Caudate nucleus (tissue), 63 donors: ENCODE measurements at places on chromosomes 1 and 21.

- no peak for DNase-seq
Measured at GRCh38 chr1:208036106-208036808, 125.3 kb upstream of the CD34 start.

DNA sequence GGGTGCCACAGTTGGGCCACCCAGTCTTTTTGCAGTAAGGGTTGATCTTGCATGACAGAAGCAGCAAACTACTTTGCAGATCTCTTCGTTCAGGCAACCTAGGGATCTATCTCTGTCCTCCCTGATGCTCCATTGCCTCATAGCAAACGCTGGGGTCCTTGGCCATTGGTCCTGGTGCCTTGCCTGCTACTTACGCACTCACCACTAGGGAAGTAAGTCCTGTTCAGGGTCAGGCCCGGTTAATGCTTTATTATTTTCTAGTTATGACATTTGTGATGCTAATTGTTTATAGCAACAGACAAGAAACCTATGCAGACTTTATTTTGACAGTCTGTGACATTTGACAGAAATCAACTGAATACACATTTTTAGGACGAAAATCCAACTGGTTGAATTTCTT lies 326.5 kb upstream of the FMN2 start:
- DNase-seq: no peak

DNA sequence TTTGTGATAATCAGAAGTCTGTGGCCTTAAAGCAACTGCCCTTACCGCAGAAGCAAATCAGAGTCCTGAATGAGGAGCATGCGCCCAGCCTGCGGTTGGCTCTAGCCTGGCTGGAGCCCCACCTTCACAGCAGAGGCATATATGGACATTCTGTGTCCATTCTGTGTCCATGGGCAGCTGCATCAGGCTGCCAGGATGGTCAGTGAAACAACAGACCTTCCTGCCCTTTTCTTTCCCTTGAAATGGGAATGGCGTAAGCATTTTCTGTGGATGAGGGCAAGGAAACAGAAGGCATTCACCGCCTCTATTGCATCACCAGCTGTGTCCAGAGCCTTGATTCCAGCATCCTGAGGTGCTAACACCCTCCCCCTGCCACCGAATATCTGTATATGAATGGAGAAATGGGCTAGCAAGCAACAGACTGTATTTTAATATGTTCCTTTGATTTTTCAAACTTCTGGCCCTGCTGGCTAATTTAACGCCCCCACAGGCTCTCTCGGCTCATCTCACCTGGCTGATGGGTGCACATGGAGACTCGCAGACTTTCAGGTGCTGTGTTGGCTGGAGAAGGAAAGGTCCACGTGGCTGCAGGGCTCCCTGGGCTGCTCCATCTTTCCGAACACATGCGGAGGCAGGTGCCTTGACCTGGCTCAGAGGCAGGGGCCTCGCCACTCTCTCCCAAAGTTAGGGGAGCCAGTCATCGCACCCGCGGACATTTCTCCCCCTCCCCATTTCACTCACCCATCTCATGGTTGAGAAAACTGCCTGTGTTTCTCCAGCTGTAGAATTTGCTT lies 159.2 kb downstream of the GALNT2 start:
- DNase-seq: no peak

- no peak for DNase-seq
Measured at GRCh38 chr1:236654511-236654910, 31.8 kb upstream of the ACTN2 start.

- no peak for DNase-seq
Measured at GRCh38 chr1:53878492-53879105, 11.0 kb downstream of the YIPF1 start.

- no peak for DNase-seq
Measured at GRCh38 chr1:29414086-29414485, 177.8 kb downstream of the PTPRU start.

DNA sequence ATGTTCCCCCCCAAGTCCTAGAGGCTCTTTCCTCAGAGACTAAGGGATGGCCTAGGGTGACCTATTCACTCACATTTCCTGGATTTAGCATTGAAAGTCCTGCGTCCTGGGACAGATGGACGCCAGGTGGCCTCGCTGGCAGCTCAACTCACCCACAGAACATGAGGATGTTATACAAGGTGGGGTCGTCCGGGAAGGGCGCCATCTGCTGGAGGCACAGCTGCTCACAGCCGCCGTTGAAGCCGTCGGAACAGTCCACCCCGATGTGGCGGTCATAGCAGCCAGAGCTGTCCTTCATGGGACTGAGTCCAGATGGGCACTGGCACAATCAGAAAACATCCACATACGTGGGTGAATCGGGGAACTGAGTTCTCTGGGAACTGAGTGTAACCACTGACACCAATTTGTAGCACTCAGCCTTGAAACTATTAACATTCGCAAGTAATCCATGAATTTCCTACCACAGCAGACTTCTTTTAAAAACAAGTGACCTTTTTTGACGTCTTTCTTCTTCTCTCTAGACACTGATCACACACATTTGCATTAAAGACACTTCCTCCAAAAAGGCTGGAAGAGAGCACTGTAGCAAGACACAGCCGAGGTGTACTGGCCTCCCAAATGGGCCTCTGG lies 215.4 kb downstream of the ASTN1 start:
- no peak for DNase-seq

DNA sequence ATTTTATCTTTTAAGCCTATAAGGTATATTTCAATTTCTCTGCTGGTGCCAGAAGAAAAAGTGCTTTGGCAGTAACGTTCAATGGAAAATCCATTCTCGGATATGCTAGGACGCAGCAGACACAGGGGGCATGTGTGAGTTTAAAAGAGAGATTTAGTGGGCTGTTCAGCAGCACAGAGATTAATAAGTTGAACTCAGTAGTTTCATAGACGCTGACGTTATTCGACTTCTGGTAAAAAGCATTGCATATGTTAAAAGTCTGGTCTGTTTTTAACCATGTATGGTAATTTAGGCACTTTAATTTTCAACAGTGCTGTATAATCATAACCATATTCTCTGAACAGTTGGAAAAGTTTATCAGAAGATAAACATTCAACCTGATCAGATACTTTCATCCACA lies 99.6 kb downstream of the ATP6V1G3 start:
- no peak for DNase-seq

DNA sequence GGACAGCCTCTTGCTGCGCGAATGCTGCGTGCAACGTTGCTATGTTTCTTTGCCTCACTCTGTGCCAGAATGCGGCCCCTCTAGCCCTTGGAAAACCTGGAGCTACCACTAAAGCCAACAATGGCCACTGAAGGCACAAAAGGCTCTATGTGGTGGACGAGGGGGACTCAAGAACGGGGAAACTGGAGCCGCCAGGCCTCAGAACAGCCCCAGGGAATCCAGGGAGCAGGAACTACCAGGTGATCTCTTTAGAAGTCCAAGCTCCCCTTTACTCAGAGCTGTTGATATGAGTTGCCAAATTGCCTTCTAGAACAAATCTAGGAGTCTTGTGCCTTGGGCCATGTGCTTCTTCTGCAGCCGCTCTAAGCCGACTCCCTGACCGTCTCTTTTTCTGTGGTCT lies 113.8 kb upstream of the ERRFI1 start:
- DNase-seq: no peak

GRCh38 chr1:228941666-228942065 lies 206.4 kb downstream of the RHOU start:
- DNase-seq: no peak

DNA sequence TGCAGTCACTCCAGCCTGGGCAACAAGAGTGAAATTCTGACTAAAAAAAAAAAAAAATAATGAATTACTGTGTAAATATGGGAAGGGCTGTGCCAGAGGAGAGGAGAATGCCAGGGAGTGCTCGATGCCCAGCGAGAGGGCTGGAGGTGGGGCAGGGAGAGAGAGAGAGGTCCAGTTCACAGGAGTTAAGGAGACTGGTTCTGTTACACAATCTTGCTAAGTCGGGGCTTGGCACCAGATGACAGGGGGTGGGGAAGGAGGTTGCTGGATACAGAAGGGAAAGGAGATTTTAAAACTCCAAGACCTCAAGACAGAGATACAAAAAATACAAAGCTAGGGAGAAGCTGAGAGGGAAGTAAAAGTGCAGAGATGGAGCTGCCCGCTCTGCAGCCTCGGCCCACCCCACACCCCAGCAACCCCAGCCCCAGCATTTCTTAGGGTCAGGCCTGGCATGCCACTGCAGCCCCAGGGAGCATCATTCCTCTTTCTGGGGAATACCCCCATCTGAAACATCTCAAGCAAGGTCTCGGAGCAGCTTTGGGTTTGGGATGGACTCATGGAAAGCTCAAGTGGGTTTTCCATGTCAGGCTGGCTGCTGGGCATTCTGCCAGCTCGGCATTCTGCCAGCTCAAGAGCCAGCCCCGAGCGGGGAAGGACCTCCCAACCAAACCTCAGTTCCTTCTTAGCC lies 991 bp downstream of the SELENBP1 start:
- peak; percentile 13 for DNase-seq

DNA sequence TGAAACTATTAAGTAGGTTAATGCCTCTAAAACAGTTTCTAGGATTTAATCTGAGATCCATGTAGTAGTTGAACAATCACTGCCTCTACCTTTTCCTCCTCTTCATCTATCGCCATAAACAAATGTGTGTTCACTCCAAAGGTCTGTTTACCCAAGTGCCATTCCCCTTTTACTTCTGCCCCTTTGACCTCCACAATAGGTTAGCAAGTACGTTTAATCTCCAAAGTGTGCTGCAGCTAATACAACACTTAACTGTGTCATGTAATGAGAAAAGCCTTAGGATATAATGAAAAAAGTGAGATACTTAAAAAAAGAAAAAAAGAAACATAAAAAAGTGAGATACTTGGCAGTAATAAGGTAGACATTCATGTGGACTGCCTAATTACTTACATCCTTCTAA lies 28.2 kb downstream of the GPBP1L1 start:
- DNase-seq: no peak

- no peak for DNase-seq
Measured at GRCh38 chr1:54323324-54323739, 82.9 kb downstream of the SSBP3 start.

DNA sequence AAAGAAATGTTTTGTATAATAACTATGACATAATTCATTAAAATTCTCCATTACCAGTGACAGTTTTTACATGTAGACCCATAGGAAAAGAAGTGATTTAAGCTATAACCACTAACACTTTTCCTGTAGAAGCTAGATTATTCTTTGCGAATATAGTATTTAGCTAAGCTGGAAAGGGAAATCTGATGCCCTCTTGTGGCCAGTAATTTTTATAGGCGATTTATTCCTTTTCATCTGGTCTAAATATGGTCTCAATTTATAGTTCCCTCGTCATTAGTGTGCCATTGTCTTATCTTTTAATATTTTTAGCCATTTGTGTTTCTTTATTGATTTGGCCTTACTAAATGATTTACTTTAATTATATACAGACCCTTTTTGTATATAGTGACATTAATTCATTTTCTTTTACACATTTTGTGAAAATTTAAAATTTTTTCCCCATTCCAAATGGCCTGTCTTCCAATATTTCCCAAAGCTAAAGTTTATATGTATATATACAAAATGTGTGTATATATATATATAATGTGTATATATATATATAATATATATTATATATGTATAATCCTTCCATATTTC lies 26.7 kb downstream of the BTG3 start:
- no peak for DNase-seq

DNA sequence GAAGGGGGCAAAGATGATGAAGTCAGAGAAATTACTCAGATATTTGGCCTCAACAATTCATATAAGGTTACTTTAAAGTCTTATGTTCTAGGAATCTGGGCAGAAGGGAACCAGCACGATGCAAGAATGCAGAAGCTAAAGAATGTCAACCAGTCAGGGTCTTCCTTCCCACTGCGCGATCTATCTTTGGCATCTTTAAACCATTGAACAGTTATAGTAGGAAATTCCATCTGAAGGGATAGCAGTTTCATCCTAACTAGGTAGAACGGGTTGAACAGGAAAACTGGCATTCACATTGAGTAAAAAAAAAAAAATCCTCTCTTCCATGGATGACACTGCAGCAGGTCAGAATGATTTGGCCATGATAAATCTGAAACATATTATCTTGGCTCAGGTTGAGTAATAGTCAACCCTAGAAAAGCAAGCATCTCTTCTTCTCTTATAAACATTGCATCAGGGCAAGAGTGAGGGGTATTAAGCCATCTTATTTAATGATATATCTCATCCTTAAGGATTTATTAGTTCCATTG lies 6.3 kb downstream of the CRCT1 start:
- DNase-seq: no peak

GRCh38 chr1:72516264-72516663 lies 233.9 kb upstream of the NEGR1 start:
- DNase-seq: no peak

DNA sequence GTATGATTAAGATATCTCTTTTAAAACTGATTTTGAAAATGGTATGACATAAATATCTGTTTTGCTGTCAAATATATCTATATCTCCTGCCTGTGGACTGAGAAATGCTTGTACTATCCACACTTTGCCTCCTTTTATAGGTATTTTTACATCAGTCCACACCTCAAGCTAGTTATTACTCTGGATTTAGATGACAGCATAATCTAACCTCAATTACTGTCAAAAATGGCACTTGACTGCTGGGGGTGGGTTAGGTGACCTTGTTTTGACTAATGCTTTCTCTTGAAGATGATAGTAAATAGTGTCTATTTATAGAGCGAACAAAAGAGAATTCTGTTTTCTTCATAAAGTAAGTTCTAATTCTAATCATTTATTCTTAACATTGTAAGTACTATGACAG lies 9.1 kb downstream of the ADGRL2 start:
- no peak for DNase-seq
